NCI-H1436 treated with DMSO at 0.1 percent for 48 hours (cell line): ENCODE measurements at places on chromosomes 12 and 14.

- DNase-seq = peak; percentile 1
Observed at GRCh38 chr12:112992541-112993398, 14.5 kb downstream of the OAS2 start.

DNA sequence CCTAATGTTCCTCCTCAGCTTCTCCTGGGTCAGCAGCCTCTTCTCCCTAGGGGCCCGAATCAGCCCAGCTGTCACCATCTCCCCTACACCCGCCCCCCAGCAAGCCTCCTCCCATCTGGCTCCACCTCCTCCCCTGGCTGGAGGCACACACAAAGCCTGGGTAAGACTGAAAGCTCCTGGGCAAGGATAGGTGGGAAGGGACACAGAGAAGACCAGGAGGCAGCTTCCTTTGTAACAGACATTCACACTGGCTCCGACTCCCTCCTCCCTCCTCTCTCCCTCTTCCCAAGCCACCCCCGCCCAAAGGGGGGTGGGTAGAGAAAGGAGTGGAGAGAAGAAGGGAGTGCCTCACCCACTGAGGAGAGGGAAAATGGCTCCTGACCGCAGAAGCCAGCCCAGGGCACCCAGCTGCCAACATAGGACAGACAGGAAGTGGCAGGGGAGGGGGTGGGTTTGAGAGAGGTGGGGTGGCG is 4.0 kb downstream of the CHD4 start:
- DNase-seq = no peak

DNA sequence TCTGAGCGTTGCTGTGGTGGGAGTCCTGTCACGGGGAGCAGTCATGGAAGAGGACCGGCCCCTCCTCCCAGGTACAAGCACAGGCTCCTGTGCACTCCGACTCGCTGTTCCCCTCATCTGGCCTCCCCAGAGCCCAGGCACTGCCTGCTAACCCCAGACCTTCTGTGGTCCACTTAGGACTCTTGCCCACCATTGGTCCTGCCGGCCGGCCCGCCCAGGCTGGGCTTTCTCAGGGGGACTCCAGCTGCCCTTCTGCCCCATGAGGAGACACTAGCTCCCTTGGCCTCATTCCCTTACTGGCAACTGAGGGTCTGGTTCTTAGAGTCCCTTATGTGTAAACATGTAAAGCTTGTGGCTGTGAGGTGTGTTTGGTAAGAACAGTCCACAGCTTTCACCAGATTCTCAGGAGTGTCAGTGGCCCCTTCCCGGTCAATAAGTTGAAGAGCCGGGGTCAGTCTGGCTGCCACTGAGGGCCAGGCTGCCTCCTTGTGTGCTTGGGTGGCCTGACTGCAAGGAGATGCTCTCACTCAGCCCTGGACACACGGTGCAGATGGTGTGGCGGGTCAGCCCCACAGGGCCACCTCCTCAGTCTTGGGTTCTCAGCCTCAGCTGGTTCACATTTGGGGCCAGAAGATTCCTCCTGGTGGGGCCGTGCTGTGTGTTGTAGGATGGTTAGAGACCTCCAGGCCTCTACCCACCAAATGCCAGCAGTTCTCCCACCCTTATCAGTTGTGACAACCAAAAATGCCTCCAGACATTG is 43.6 kb downstream of the DDX51 start:
- DNase-seq = no peak

DNA sequence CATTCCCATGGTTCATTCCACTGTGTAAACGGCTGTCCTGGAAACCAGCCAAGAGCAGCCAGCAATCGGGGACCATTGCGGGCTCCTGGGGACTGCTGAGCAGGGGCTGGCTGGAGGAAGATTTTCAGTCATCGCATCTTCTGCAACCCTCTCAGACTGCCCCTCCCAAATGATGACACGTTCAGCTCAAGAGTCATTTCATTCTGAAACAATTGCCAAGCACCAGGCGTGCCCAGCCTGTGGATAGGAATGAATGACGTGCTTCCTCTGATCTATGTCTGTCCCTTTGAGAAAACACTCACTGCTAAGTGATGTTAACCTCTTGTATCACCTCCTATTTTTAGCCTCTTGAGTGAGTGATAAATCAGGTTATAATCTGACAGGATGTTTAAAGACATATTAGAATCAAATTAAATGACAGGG is 62.0 kb downstream of the NDUFA12 start:
- no peak for DNase-seq
